Activated T-helper 9 cell treated with anti-CD3 and anti-CD28 coated beads, Interleukin-2, amount 50 U/mL, for 16 hours (primary cell): ENCODE measurements at places on chromosomes 6 and 20.

DNA sequence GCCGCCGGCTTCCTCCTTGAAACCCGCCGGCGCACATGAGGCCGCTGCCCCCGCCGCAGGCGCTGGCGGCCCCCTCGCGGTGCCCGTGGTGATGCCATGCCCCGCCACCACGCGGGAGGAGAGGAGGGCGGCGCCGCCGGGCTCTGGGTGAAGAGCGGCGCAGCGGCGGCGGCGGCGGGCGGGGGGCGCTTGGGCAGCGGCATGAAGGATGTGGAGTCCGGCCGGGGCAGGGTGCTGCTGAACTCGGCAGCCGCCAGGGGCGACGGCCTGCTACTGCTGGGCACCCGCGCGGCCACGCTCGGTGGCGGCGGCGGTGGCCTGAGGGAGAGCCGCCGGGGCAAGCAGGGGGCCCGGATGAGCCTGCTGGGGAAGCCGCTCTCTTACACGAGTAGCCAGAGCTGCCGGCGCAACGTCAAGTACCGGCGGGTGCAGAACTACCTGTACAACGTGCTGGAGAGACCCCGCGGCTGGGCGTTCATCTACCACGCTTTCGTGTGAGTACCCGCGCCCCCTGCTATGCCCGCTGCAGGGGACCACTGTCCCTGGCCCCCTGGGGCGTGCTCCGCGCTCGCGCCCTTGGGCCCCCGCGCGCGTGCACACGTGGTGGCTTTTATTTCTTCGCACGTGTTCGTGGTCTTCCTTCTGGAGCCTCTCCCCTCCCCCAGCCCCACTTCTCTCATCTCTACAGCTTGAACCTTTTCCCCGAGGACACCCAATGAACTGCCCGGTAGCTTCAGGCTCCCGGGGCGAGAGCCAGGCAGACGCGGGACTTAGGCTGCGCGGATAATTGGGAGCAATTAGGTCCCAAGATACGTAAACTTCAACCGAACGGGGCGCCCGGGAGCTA, 453 bp downstream of the KCNQ5 start:
- peak; percentile 35 for DNase-seq

DNA sequence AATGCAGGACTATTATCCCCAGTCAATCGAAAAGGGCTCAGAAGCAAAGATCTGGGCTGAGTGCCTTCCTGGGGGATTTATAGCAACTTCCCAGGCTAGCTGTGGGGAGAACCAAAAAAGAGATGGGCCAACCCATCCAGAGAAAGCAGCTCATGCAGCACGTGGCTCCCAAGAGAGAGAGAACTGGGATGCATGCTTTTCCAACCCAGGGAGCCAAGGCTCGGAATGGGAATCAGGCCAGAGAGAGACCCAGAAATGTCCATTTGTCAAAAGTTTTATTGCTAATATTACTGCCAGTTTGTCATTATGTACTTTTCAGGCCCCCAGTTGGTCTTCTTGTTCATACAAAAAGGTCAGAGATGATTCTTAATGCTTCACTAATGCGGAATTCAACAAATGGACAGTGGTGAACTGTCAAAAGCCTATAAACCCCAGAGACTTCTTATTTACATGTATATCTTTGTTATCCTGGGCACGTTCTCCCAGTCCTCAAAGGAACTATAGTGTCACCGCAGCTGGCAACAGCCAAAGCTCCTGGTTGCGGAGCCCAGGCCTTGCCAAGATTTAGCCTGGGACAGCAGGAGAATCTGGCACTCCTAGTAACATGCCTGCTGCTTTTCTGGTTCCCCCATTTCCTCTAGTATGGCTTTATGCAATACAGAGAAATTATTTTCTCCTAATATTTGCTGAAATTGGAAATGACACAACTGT, 139.1 kb upstream of the POU3F2 start:
- DNase-seq: no peak

- DNase-seq: no peak
Observed at GRCh38 chr6:108844135-108844534, 4.1 kb upstream of the ARMC2 start.

DNA sequence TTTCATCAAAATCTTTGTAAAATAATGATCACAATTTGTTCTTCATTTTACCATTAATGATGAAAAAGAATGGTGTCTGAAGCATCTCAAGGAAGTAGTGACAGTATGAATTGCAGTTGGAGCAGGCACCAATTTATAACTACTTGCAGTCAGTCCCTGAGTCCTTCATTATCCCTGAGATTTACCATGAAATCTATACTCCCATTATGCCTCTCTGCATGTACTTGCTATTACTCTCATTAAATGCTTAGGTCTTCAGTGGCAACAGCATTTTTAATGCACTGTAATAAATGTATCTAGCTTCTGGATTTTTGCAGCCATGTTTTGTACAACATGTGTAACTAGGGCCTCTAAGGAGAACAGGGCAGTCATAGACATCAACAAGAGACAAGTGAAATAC, 708.8 kb downstream of the EYS start:
- no peak for DNase-seq

DNA sequence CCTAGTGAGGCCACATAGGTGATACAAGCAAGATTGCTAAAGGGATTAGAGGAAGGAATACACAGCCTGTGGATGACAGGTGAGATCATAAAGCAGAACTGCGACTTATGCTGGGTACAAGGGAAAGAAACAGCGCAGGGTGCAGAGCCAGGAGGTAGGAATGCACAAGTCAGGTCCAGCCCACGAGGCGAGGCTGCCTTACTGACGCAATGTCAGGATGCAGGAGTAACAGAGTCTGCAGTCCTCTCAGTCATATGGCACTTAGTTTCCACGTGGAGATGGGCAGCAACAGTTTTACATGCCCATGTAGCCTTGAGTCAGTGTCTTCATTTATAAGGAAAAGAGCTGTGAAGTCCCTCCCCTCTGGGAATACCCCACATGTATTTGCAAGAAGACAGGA, 210.9 kb downstream of the SYNE1 start:
- no peak for DNase-seq

DNA sequence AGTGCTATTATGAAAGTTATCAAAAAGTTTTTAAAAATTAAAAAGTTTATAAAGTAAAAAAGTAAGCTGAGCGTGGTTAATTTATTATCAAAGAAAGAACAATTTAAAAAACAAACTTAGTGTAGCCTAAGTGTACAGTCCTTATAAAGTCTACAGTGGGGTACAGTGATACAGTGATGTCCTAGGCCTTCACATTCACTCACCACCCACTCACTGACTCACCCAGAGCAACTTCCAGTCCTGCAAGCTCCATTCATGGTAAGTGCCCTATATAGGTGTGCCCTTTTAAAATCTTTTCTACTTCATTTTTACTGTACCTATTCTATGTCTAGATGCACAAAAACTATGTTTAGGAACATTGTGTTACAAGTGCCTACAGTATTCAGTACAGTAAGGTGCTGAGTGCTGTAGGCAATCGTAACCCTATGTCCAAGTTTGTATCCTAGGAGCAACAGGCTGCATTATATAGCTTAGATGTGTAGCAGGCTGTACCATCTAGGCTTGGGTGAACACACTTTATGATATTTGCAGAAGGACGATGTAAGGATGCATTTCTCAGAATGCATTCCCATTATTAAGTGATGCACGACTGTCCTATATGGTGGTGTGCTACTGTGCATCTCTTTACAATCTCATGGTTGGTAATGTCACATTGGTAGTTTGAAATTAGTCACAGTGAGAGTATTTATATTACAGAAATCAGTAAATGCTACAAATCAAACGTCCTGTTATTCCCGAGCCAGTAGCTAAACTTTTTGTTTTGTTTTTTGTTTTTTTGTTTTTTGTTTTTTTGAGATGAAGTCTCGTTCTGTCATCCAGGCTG, 158.3 kb downstream of the GMPR start:
- no peak for DNase-seq

DNA sequence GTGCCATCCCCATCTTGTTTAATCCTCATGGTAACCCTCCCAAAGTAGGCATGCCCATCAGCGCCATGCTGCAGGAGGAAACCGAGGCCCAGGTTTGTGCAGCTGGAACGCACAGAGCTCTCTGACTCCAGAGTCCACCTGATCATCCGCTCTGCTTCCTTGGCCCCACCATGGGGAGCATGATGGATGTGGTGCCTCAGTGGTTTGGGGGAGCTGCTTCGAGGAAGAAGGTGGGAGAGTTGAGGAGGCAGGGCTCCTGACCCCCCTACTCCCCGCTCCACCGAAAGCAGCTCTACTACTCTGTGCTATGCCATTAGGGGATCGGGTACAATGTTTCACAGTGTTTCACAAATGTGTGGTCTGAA, 52.2 kb downstream of the TGM2 start:
- no peak for DNase-seq

DNA sequence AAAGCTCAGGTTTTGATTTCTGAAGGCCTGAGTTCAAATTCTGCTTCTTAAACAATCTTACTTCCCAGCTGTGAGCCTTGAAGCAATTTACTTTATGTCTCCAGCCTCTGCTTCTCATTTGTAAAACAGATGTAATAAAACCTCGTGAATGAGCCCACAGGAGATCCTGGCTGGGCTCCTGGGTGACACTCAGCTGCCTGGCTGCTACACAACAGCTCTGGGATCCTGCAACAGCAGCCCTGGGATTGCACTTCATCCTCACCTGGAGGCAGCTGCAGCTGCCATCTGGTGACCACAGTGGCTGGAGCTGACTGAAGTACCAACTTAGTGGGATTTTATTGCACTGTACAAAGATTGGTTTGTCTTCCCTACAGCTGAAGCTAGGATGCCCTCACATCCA, 98.6 kb downstream of the NDUFAF5 start:
- DNase-seq: no peak

GRCh38 chr6:124987999-124988591, 25.9 kb downstream of the RNF217 start:
- DNase-seq: no peak

DNA sequence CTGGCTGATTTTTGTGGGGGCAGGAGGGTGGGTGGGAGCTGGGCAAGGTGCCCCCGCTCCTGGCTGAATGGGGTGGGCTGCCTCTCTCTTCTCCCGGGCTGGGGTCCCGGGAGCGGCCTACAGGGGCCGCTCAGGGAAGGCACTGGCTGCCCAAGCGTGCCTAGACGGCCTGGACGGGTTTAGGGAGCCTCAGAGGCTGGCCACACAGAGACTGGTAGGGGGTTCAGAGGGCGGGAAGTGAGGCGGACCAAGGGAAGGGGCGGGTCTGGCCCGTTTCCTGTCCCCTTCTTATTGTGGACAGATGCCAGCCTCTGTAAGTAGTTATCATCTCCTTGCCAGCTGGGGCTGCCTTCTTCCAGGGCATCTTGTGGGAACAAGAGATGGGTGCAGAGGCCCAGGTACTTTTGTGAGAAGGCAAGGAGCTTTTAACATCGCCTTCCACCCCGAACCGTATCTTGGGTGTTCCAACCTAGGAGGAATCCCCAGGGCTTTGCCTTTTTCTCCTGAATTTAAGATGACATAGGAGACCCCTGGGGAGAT, 437 bp downstream of the CD40 start:
- no peak for DNase-seq

DNA sequence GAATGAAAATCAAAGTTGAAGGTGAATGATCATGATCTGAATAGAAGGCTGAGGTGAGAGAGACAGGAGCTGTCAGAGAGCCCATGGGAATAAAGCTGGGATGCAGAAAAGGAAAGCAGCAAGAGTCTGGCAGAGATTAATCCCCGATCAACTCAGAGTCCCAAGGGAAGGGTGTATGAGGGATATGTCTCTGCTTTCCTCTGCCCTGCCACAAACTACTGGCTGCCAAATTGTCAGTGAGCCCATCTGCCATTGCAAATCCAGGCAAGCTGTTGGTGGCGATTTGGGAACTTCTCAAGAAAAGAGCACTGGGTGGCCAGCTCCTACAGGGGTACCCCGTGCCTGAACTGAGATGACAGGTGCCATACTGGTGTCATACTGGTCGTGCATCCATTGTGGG, 705.5 kb upstream of the MAN1A1 start:
- DNase-seq: no peak

- no peak for DNase-seq
Observed at GRCh38 chr6:28809947-28810658, 113.7 kb downstream of the TRIM27 start.

- DNase-seq: no peak
Observed at GRCh38 chr6:43900560-43900915, 130.5 kb downstream of the VEGFA start.

DNA sequence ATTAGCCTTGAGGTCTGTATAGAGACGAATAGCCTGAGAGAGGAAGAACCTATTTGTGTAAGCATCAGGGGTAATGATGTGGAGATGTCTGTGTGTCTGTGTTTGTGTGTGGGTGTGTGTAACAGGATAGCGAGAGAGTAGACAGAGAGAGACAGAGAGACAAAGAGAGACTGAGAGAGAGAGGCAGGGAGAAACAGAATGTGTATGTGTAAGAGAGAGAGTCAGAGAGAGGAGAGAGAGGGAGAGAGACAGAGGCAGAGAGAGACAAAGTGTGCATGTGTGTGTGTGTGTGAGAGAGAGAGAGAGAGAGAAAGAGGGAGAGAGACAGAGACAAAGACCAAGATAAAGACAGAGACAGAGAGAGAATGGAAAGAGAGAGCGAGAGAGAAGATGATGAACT, 396.1 kb downstream of the PAX1 start:
- no peak for DNase-seq

DNA sequence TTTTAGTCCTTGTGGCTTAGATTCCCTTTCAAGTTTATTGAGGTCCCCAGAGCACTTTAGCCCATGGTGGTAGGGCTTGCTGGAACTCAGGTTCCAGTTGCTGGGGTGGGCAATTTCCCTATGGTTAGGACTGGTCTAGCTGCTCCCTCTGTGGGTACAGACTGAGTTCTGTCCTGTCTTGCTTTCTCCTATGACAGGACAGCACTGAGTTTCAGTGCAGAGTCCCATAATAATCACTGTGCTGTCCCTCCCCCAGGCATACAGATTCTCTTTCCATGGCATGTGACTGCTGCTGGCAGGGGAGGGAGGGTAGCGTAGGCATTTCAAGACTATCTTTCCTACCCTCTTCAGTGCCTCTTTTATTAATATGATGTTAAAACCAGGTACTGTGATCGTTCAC, 17.1 kb upstream of the ERVFRD-1 start:
- DNase-seq: no peak

GRCh38 chr6:106180208-106180607, 94.1 kb downstream of the PRDM1 start:
- no peak for DNase-seq

DNA sequence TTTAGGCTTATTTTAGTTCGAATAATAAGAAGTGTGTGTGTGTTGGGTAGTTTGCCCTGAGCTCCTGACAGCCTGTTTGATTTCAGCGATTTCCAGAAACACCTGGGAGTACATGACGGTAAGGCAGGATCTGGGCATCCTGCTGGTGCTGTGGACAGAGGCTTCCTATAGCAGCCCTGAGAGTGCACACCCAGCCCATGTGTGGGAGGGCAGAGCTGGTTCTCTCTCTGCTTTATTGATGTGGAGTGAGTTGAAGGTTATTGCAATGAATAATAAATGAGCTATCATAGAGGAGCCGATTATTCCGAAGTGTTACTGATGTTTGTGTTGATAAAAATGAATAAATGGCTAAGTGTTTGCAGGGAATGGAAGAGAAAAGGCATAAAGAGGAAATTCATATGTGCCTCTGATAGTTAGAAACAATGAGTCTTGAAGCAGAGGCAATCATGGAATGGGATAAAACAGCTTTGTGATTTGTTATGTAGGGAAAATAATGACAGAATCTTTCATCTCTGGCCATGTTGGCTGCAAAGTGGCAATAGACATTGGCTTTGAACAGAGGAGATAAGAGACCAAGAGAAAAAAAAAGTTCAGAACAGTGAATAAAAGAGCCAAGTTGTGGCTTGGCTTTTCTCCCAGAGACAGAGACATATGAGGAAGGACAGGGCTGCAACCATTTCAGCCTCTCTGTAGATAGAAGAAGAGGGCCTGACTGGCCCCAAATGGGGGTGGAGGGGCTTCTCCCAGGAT, 166.2 kb upstream of the CHD6 start:
- no peak for DNase-seq
